Activated T-helper 9 cell treated with anti-CD3 and anti-CD28 coated beads, Interleukin-2, amount 50 U/mL, for 16 hours (primary cell): ENCODE measurements at places on chromosomes 6 and 20.

DNA sequence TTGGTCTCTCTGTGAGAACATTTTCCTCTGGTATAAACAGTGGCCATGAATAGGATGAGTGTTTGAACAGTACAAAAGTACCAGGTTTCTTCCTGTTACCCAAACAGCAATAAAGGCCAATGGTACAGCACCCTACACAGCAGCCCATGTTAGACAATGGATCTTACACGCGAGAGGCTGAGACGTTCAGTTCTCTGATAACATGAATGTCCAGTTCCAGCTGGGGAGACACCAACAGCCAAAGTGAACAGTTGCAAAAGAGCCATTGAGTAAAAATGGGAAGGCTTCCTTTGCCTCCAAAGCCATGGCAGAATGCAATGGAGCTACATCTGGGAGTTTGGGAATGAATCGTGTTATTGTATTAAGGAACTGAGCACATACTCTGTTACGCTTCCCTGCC, 246.8 kb upstream of the SGK1 start:
- DNase-seq = no peak

DNA sequence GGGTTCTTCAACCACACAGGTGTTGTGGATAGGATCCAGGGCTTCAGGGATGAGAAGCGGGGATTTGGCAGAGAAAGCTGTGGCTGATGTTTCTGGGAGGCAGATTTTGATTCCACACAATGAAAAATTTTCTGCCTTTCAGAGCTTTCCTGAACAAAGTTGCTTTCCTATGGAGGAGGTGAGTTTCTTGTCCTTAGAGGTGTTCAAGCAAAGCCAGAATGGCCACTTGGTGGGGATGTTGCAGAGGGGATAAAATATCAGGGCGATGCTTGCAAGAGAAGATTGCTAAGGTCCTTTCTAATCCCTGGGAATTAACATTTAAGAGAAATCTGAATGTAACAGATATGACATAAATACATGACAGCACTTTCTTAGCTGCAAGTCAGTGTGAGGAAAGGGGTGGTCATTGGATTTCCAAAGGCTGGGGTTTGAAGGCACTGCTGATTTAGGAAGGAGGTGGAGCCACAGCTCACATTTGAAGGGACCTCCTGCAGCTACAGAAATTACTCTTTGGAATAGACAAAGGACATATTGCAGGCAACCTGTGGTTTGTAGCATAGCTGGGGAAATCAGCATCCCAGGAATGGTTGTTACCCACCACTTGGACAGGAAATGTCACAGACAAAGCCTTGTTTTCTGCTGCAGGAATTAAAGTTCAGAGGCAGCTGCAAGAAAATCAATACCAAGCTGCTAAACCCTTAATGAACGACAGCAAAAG, 271.1 kb upstream of the CHD6 start:
- no peak for DNase-seq

DNA sequence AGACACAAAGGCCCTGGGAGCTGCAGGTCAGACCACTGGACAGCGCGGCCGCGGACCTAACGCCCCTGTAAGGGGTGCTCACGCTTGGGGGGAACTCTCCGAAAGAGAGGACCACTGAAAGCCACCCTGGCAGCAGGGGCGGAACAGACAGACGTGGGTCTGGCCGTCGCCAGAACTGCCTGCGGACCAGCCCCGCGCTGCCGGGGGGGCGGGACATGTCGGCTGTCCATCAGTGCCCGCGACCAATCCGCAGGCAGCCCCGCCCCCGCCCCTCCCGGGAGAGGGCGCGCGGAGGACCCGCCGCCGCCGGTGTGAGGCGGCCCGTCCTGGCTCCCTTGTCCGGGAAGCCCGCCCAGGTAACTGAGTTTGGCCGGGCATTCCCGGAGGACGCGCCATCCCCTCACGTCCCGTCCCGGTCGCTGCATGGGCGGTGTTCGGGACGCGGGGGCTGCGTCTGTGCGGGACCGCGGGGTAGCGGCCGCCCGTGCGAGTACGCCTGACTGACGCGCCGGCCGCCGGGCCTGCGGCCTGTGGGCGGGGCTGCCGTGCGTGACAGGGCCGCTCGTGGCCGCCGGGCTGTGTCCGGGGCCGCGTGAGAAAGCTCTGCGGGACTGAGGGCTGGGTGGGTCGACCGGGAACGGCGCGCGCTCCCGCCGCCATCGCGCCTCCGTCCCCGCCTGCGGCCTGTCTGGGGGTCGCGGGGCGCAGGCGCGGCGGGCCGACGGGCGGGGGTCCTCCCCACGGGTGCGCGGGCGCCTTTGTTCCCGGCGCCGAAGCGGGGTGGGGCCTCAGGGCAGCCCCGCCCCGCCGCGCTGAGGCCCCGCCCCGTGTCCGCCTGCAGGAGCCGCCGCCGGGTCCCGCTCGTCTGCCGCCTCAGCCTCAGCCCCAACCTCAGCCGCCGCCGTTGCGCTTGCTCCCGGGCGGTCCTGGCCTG, at the start of gene PLCG1:
Gene PLCG1 (plus strand): TSS at position 864 of the 934 bp plus-strand sequence. CDS start 99 bp downstream, outside the sequence.
- DNase-seq = peak; percentile 79

GRCh38 chr20:58855506-58856389, 3.2 kb downstream of the GNAS start:
- DNase-seq = no peak

DNA sequence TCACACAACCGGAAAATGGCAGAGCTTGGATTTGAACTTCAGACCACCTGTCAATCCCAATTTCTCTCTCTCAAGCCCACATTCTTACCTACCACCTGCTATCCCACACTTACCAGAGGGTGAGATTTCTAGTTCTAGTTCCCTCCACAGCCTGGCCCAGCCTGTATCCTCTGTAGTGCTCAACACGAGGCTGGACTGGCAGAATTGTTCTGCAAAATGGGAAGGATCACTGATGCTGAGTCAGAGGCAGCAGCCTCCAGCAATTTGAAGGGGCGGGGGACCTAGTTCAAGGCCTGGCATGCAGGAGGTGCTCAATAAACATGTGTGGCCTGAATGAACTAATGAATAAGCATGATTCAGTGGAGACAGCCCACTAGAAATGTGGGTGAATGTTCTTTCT, 53.6 kb upstream of the TTPAL start:
- DNase-seq = no peak

GRCh38 chr6:14072084-14072483, 45.5 kb upstream of the CD83 start:
- DNase-seq = no peak

DNA sequence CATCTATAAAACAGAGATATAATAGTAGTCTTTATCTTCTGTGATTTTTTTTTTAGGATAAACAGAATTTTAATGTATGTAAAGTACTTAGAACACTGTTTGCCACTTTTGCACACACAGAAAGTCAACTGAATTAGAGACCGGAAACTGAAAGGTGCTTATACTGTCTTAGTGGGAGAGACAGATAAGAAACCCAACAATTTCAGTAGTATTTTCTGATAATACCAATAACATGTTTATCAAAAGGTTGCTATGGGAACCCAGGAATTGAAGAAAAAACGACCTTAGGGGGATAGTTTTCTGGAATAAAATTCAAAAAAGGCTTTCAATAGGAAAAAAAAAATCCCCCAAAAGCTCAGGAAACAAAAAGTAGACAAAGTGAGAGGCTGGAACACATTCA, 138.6 kb downstream of the BCKDHB start:
- no peak for DNase-seq
